ENCODE measurements at places on chromosomes 13 and 19. TPM values are rescaled to one million over a fixed set of nuclear protein-coding genes. Genes with fewer than 3 reads are reported as not detected.

Gene SLC15A1
- 0.80 TPM for total RNA-seq

GRCh38 chr13:25908366-25908765, 143.4 kb downstream of the SHISA2 start:
- no peaks in the 10 kb centered on the region for H3K4me1 ChIP-seq
- no peaks in the 10 kb centered on the region for H3K27me3 ChIP-seq
- no peak for DNase-seq
- H3K27ac ChIP-seq: peak overlapping the region; percentile 17
- no peaks in the 10 kb centered on the region for H3K36me3 ChIP-seq

DNA sequence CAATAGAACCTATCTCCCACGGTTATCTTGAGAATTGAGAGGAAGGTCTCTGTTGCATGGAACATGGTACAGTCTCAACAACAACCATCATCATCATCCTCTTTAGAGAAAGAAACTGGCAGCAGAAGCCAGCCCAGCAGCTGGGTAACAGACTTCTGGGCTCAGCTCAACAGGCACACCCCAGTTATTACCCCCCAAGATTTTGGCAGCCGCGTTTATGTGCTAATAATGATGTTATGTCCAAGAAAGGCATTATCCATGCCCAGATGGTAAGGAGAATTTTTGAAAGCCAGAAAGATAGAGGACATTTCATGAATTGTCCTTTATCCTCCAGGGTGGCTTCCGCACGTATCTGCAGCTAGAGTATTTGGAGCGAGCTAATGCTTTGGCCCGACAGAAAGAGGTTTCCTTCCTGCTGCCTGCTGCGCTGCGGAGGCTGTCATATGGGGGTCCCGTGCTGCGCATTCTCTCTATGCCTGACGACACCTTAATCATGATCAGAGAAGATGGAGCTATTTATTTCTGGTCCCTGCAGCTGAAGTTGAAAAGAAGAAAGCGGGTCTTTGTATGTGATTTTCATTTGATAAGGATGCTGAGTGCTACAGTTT, 89.9 kb downstream of the TEX26 start:
- no peak overlapping the region for H3K4me3 ChIP-seq
- no peaks in the 10 kb centered on the region for H3K4me1 ChIP-seq
- no peaks in the 10 kb centered on the region for H3K36me3 ChIP-seq
- no peak for DNase-seq
- no peaks in the 10 kb centered on the region for H3K27me3 ChIP-seq
- no peak overlapping the region for H3K27ac ChIP-seq

- H3K4me1 ChIP-seq: no peaks in the 10 kb centered on the region
- no peak overlapping the region for H3K27ac ChIP-seq
- no peaks in the 10 kb centered on the region for H3K27me3 ChIP-seq
- no peak overlapping the region for H3K4me3 ChIP-seq
- H3K36me3 ChIP-seq: no peaks in the 10 kb centered on the region
Measured at GRCh38 chr19:37885392-37885791, 21.0 kb downstream of the WDR87 start.

All from thymus (tissue), 14 donors.